ENCODE measurements at places on chromosomes 13 and 19.

DNA sequence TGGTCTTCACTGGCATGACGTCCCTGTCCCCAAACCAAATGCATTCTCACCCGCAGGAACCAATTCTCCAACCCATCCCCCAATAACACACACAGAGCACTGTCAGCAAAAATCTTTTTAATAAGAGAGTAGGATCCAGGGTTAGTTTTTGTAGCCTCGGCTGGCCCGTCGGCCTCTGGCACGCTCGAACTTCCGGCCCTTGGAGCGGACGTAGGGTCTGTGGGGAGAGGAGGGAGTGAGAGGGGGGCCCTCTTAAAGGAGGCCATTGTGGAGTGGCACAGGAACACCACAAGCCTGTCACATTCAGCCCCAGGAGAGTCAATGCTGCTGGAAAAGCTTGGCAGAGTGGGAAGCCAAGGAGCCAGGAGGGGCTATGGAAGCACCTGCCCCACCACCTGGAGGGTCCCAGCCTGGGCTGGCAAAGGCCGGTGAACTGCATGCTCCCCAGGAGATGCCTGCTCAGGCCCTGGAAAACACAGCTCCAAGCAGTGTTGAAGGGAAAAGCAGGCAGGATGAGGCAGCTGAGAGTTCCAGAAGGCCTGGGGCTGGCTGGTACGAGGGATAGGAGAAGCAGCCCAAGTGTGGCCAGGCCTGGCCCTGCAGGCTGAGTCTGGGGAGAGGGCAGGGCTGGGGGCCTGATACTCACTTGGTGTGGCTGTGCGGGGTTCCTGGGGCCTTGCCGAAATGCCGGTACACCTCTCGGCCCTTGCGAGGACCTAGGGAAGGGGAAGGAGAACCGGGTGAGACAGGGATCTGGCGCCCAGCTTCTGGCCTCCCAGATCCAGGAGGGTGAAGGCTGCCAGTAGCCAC is 560 bp upstream of the FAM83E start:
- no peak for DNase-seq

GRCh38 chr13:93915269-93915809 is 564.1 kb downstream of the DCT start:
- no peak for DNase-seq

DNA sequence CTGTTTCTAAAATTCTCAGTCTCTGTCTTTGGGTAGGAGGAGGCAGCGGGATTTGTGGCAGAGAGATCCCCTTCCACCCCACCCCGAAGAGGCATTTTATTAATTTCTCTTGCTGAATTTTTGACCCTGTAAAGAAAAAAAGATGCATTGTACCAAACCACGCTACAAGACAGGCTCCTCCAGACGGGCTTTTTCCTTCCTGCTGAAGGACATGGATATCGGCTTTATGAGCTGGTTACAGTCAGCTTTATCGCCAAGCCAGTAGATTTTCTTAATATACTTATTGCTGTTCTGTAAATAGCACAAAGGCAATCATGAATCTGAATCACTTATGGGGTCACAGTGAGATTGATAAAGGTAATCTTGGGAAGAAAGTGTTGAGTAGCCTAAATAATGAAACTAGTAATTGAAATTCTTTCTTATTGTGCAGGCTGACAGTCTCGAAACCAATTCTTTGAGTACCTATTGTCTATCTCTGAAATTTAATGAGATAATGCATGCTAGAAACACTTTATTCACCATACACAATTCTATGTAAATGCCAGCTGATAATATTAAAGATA is 24.5 kb downstream of the MBNL2 start:
- DNase-seq = no peak

GRCh38 chr13:40334616-40335015 is 331.8 kb downstream of the FOXO1 start:
- no peak for DNase-seq

DNA sequence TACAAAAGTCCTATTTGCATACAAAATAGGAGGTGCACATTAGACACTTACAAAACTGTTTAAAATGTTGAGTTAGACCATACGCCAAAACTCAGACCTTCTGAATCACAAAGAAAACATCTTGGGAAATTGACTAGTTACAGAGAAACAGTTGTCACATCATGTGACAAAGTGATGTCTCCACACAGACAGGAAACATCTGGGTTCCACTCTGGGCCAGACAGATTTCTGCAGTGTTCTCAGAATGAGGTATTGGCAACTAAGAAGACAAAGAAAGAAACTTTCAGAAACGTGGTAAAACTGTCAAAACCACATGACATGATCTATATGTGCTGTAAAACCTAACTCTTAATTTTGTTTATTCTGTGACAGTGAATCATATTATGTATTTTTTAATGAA is 6.7 kb downstream of the ZNF793 start:
- no peak for DNase-seq

GRCh38 chr19:35106291-35106583 is 9.4 kb upstream of the FXYD3 start:
- no peak for DNase-seq
